Thoracic aorta (tissue), 2 donors: ENCODE measurements at places on chromosomes 5 and 9.

DNA sequence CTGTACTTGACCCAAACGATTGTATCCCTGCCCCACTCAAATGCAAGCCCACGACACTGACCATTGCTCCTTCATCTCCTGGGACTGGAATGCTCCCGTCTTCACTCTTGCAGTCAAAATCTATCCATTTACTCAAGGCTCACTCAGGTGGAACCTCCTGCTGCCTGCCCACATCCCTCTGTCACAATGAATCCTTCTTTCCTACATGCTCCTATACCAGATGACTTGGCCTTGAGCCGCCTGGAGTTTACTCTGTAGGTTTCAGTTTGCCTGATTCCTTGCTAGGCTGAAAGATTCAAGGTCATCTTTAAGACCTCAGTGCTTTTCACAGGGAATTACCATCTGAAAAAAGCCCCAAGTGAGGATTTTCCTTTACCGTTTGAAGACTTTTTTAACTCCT, 264.1 kb downstream of the GLIS3 start:
- DNase-seq, result no peak

DNA sequence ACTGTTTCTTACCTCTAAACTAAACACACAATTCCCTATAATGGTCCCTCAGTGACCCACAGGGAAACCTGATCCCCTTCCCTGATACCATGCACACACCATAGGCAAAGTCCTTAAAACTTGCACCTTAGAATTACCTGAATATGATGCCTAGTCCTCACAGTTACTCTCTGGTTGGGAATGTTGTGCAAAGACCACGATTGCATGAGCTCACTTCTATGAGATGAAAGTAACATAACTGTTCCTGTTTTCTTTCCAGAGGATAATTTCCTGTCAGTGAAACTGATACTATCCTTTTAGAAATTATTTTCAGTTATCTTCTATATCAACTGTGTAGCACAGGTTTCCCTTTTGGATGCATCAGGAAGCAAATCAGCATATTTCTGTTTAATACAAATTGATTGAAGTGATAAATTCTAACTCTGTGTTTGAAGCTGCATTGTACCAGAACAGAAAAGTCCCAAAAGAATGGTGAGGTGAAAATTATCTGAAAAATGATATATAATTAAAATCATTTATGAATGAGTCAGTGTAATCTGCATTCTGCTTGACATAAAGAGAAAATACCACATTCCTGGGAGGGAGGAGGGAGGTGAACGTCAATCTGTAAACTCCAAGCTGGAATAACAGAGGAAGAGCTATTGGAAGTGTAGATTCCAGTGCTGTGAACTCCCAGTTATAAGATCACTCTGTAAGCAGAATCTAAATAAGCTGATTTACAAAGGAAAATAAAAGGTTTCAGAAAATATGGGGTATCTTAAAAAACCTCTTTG, 51.2 kb upstream of the TNFAIP8 start:
- DNase-seq, result no peak

DNA sequence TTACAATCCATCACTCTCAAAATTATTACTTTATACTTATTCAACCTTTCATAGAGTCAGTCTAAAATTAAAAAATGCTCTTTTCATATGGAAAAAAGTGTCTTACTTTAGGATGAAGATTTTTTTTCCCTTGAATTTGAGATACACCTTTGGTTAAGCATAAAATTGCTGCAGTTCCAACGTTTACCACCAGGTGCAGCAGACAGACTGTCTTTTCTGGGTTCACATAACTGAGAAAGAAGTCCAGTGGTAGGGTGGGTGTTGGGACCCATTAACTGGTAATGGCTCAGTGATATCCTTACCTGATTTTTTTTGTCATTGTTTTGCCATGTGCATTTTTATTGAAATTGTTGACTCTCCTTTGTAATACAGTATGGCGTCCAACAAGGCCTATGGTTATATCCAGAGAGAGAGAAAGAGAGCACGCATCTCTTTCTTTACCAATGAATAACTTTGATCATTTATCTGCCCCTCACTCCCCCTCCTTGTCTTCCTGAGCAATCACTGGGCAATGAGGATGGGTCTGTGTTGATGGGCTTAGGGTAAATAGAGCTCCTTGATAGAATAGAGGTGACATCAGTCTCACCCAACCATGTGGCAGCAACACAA, 98.4 kb downstream of the FBXL7 start:
- DNase-seq, result no peak

- no peak for DNase-seq
These were observed 44.0 kb upstream of the GLRX start for GRCh38 chr5:95866435-95867040.

- no peak for DNase-seq
These were observed 319.1 kb upstream of the IRX4 start for GRCh38 chr5:2201832-2202231.

- DNase-seq, result no peak
These were observed 94.9 kb downstream of the SREK1 start for GRCh38 chr5:66239034-66239433.
